ENCODE measurements at places on chromosomes 2 and 18. TPM values are rescaled to one million over a fixed set of nuclear protein-coding genes. Genes with fewer than 3 reads are reported as not detected.

Gene FAM237A
- total RNA-seq = not detected

- H3K27me3 ChIP-seq = no peaks in the 10 kb centered on the region
- H3K36me3 ChIP-seq = no peaks in the 10 kb centered on the region
- H3K4me1 ChIP-seq = peaks cover 15% of the 10 kb centered on the region
Measured at GRCh38 chr18:45525301-45525700, 90.0 kb upstream of the SLC14A2 start.

DNA sequence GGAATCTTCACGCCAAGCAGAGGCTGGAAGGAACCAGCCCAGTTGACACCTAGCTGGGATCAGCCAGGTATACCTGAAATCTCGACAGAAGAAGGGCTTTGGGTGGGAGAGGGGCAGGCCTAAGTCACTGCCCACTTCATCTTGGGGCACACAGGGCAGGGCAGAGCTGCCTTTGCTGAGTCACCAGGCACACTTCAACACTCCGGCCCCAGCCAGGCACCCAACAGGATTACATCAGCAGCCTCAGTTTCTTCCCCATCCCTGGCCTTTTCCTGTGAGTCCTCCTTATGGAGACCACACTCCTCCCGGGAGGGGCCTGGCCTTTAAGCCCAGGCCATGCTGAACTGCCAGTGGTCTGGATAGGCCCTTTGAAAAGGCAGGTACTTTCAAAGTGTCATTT lies 201.7 kb upstream of the HS6ST1 start:
- no peaks in the 10 kb centered on the region for H3K4me1 ChIP-seq
- H3K4me3 ChIP-seq = no peak overlapping the region
- H3K36me3 ChIP-seq = no peaks in the 10 kb centered on the region
- no peaks in the 10 kb centered on the region for H3K27me3 ChIP-seq

GRCh38 chr2:24021122-24021998 lies 11.5 kb downstream of the MFSD2B start:
- DNase-seq = no peak
- H3K4me1 ChIP-seq = no peaks in the 10 kb centered on the region
- H3K27me3 ChIP-seq = no peaks in the 10 kb centered on the region
- peaks cover 6% of the 10 kb centered on the region for H3K36me3 ChIP-seq
- H3K27ac ChIP-seq = no peak overlapping the region

- no peak for DNase-seq
- no peaks in the 10 kb centered on the region for H3K27me3 ChIP-seq
- peaks cover 4% of the 10 kb centered on the region for H3K36me3 ChIP-seq
- peaks cover 21% of the 10 kb centered on the region for H3K4me1 ChIP-seq
Measured at GRCh38 chr2:28755421-28755820, 3.8 kb downstream of the PPP1CB start.

Gene C2orf80
- total RNA-seq = not detected

Gene SPEG
- total RNA-seq = 13.1 TPM

Gene REG3A
- total RNA-seq = not detected

DNA sequence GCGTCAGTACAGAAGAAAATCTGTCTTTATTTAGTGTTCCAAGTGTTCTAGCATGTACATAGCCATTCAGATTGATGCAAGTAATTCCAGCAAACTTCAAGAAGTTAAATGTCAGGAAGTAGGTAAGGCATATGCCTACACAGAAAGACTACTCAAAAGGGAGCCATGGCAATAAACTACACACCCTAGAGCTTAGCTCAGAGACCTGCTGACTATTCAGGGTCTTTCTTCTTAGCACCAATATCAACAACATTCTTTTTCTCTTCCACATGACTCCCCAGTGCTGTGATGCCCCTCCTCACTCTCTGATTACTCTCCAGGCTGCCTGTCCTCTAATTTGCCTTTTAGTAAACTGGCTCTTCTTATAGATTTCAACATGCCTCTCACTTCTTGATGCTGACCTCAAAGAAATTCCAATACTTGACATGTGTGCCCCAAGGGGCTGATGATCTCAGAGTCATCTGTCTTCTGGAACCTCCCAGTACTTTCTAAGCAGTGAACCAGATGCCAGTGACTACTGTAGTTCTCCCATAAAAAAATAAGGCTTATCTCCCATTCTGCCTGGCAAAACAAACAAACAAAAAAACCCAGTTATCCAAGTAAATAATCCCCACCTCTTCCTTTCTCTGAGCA lies 909.2 kb upstream of the FANCL start:
- H3K27me3 ChIP-seq = no peaks in the 10 kb centered on the region
- no peak overlapping the region for H3K27ac ChIP-seq
- no peak overlapping the region for H3K4me3 ChIP-seq
- H3K4me1 ChIP-seq = no peaks in the 10 kb centered on the region
- no peak for DNase-seq
- no peaks in the 10 kb centered on the region for H3K36me3 ChIP-seq

Gene RBBP8
- total RNA-seq = 21.0 TPM

GRCh38 chr2:226798422-226799210 lies 1.0 kb downstream of the IRS1 start:
- peaks cover 7% of the 10 kb centered on the region for H3K4me1 ChIP-seq
- DNase-seq = peak; percentile 68
- peak overlapping the region; percentile 88 for H3K27ac ChIP-seq
- peaks cover 24% of the 10 kb centered on the region for H3K36me3 ChIP-seq
- peak overlapping the region; percentile 91 for H3K4me3 ChIP-seq
- H3K27me3 ChIP-seq = no peaks in the 10 kb centered on the region

DNA sequence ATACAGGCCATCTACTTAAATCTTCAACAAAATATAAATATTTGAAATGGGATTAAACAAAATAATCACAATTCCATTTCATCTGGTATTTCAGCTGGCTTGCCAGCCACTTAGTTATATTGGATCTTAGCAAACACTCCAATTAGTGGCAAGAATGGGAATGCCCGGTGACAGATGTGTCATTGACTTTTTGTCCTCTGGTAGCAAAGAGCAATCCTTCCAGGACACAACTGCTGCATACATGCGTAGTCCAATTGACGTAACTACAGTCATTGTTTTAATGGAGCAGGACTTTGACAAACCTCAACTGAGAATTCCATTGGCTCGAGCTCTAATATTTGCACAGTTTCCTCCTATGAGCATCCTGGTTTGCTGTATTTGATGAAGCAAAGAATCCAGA lies 69.9 kb downstream of the RNF152 start:
- no peak overlapping the region for H3K4me3 ChIP-seq
- no peak overlapping the region for H3K27ac ChIP-seq
- no peaks in the 10 kb centered on the region for H3K36me3 ChIP-seq

DNA sequence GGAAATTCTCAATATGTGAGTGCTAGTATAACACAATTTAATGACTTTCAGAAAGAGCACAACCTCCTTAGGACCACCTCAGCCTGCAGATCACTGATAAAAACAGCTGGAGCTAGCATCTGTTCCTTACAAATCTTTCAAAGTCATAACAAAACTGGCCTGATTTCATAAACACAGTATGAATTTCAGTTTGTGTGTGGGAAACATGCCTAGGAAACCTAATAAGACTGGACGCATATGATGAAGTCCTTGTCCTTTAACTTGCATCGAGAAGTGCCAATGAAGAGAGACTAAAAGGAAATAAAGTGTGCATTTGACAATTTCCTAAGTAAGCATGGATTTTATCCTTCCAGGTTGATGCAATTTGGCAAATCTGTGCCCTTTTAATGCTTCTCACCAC lies 74.1 kb upstream of the KLHL14 start:
- H3K27ac ChIP-seq = no peak overlapping the region
- no peaks in the 10 kb centered on the region for H3K27me3 ChIP-seq
- H3K4me3 ChIP-seq = no peak overlapping the region
- DNase-seq = no peak
- no peaks in the 10 kb centered on the region for H3K36me3 ChIP-seq

- DNase-seq = no peak
- peaks cover 23% of the 10 kb centered on the region for H3K4me1 ChIP-seq
- H3K27me3 ChIP-seq = no peaks in the 10 kb centered on the region
- H3K4me3 ChIP-seq = no peak overlapping the region
Measured at GRCh38 chr2:37456479-37456878, 112.0 kb downstream of the QPCT start.

- DNase-seq = no peak
- no peaks in the 10 kb centered on the region for H3K4me1 ChIP-seq
- H3K4me3 ChIP-seq = no peak overlapping the region
Measured at GRCh38 chr2:52144590-52144989, 1112.7 kb upstream of the NRXN1 start.

DNA sequence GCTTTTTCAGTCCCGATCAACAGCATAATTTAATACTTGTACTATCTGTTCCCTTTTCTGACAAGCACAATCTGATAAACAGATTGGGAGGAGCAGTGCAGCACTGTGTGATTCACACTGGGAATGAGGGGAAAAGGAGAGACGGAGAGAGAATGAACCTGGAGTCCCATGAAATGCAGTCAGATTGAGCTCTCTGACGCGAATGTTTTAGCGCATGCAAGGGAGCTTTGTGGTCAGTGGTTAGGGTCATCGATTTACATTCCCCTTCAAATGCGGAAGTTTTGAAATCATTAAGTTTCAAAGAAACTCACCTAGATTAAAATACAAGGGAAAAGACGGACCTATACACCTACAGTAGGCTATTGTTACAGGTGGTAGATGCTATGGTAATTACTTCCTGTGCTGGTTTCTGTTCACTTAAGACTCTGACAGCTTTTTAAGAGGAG lies 99.6 kb downstream of the KCTD1 start:
- no peaks in the 10 kb centered on the region for H3K36me3 ChIP-seq
- H3K27me3 ChIP-seq = no peaks in the 10 kb centered on the region
- H3K4me1 ChIP-seq = no peaks in the 10 kb centered on the region
- no peak overlapping the region for H3K4me3 ChIP-seq

DNA sequence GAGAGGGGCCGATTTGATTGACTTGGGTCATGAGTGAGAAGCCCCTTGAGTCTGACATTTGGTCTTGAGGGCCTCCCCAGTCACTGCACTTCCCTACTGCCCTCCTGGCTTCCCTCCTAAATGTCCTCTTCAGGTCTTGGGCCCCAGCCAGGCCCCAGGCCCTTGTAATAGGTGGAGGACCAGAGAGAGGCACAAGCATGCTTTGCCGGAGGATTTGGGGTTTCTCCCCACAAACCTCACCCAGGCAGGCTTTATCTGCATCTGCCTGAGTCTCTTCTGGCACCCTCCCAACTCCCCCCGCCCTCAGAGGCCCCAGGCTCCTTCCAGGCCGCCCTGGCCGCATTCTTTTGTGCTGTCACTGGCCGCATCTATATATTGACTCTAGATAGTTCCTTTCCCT lies 270.7 kb downstream of the HAUS1 start:
- H3K4me1 ChIP-seq = no peaks in the 10 kb centered on the region
- DNase-seq = no peak
- H3K4me3 ChIP-seq = no peak overlapping the region
- H3K27me3 ChIP-seq = no peaks in the 10 kb centered on the region

GRCh38 chr2:112173646-112174319 lies 35.6 kb downstream of the FBLN7 start:
- no peak overlapping the region for H3K27ac ChIP-seq
- no peaks in the 10 kb centered on the region for H3K4me1 ChIP-seq
- H3K27me3 ChIP-seq = no peaks in the 10 kb centered on the region
- no peaks in the 10 kb centered on the region for H3K36me3 ChIP-seq
- H3K4me3 ChIP-seq = no peak overlapping the region

DNA sequence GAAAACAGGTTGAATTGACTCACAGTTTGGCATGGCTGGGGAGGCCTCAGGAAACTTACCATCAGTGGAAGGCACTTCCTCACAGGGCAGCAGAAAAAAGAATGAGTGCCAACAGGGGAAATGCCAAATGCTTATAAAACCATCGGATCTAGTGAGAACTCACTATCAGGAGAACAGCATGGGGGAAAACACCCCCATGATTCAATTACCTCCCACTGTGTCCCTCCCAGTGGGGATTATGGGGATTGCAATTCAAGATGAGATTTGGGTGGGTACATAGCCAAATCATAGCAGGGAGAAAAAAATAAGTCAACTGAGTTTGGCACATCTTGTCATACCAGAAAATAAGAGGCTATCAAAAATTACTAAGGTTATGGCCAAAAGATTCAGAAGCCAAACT lies 96.3 kb downstream of the TRIP12 start:
- no peak overlapping the region for H3K4me3 ChIP-seq
- H3K36me3 ChIP-seq = no peaks in the 10 kb centered on the region
- H3K4me1 ChIP-seq = no peaks in the 10 kb centered on the region
- no peak overlapping the region for H3K27ac ChIP-seq

DNA sequence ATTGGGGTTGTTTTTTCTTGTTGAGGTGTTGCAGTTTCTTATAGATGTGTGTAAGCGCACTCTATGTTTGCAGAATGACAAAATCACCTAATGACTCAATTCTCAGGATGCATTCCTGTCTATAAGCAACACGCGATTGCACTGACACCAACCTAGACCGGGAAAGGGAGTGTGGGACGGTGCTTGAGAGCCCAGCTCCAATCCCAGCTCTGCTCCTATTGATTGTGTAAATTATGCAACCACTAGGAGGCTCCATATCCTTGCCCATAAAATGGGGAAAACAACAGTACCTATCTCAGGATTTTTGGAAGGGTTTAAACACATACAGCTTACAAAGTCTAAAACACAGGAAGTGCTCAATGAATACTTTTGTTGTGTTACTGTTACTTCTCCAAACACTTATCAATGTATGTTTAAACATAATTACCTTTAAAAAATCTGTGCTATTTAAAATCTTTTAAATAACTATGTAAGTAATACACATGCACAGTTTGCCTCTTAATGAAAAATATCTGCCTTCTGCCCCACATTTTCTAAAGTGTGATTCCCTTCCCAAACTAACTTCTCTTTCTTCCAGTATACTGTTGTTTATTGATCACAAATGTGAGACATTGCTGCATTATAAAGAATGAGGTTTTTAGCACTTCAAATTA lies 132.5 kb downstream of the SPHKAP start:
- no peak overlapping the region for H3K27ac ChIP-seq
- H3K27me3 ChIP-seq = no peaks in the 10 kb centered on the region
- no peaks in the 10 kb centered on the region for H3K36me3 ChIP-seq
- no peak overlapping the region for H3K4me3 ChIP-seq
- DNase-seq = peak; percentile 66

- no peaks in the 10 kb centered on the region for H3K4me1 ChIP-seq
- H3K4me3 ChIP-seq = no peak overlapping the region
- no peak for DNase-seq
- H3K27ac ChIP-seq = no peak overlapping the region
Measured at GRCh38 chr2:112026509-112026908, 28.6 kb upstream of the TMEM87B start.

Gene LRP1B
- under 0.01 TPM for total RNA-seq

- no peaks in the 10 kb centered on the region for H3K4me1 ChIP-seq
- no peak overlapping the region for H3K4me3 ChIP-seq
- peaks cover 18% of the 10 kb centered on the region for H3K27me3 ChIP-seq
Measured at GRCh38 chr2:219020604-219021365, 20.5 kb downstream of the CFAP65 start.

DNA sequence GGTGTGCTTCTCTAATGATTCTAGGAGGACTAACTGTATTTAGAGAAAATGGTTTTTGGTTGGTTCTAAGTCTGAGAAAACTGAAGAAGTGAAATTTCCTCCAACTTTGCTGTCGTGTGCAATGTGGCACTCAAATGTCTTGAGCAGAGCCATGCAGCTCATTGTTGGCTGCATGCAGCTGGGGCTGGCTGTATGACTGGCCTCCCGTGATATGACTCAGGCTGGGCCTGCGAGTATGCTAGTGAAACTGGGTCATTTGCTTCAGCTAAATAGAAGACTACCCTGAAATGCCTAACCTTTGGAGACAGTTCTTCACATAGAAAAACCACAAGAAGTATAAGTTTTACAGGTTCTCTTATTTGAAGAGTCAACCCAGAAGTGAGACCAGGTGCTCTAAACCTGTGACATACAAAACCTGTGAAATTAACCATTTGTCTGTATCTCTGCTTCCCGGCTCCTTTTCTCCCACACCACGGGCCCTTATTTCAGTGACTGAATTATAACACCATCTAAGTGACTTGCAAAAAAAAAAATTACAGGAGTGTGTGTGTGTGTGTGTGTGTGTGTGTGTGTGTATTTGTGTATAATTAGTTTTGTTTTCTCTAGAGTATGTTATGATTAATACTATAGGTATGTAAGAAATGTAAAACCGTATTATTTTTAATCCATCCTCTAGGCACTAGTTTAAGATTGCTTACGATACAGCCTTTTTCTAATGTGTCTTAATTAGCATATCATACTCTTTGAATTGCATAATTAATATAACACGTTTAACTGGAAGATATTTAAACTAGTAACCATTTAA lies 15.9 kb downstream of the POLI start:
- no peak overlapping the region for H3K4me3 ChIP-seq
- no peak overlapping the region for H3K27ac ChIP-seq
